ENCODE measurements at places on chromosomes 1 and 21. TPM values are rescaled to one million over a fixed set of nuclear protein-coding genes. Genes with fewer than 3 reads are reported as not detected.

- no peak for DNase-seq
These were observed 91.5 kb downstream of the TIAM1 start for GRCh38 chr21:31252611-31253010.

Gene IFNAR2
- total RNA-seq: 19.4 TPM

Gene RHD
- 0.34 TPM for total RNA-seq

DNA sequence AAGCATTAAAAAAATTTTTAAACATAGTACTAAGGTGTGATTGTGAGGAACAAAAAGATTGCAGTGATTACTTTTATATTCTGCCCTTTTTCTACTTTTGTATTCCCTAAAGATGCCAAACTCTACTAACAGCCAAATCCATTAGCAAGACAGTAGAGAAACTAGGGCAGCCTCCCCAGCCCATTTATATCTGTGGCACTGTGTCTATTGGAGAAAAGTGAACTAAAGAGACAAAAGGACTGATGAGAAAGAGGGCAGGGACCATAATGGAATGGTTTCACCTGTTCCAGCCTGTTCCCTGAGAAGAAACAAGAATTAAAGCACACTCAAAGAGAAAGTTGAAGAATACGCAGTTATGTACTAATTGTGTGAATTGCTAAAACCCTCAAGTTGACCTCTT is 56.6 kb downstream of the ATG4C start:
- DNase-seq: no peak

Gene LENEP
- total RNA-seq: not detected

GRCh38 chr1:150366416-150367296 is 2.7 kb downstream of the RPRD2 start:
- DNase-seq: peak; percentile 20

Gene PRELP
- total RNA-seq: not detected

- DNase-seq: no peak
These were observed 322.1 kb upstream of the VAMP3 start for GRCh38 chr1:7448986-7449385.

GRCh38 chr21:45405271-45405818 is 380 bp downstream of the COL18A1 start:
- DNase-seq: peak; percentile 71

Gene CHODL
- not detected for total RNA-seq

- peak; percentile 38 for DNase-seq
These were observed 26.3 kb upstream of the TINAGL1 start for GRCh38 chr1:31549809-31550620.

Gene DNAJC28
- 2.6 TPM for total RNA-seq

Gene CHAF1B
- 2.2 TPM for total RNA-seq

- no peak for DNase-seq
These were observed 22.1 kb upstream of the NPHP4 start for GRCh38 chr1:6014130-6014999.

Gene KANK4
- total RNA-seq: not detected

GRCh38 chr1:198125995-198126735 is 30.6 kb upstream of the NEK7 start:
- DNase-seq: peak; percentile 61

DNA sequence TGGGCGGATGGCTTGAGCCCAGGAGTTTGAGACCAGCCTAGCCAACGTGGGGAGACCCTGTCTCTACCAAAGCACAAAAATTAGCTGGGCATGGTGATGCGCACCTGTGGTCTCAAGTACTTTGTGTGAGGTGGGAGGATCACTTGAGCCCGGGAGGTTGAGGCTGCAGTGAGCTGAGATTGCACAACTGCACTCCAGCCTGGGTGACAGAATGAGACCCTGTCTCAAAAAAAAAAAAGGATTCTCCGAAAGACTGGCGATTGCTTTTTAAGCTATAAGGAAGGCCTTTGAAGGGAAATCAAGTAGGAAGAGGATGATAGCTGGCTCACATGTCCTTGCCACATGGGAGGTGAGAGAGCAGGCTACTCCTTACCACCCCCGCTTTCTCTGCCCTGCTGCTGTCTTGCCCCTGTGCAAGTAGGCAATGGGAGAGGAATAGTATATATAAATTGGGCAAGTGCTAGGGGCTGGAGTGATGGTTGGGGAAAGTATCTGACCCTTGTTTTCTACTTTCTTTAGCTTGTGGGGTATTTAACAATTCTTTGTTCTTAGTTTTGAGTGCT is 3.8 kb upstream of the LAMTOR5 start:
- DNase-seq: no peak

DNA sequence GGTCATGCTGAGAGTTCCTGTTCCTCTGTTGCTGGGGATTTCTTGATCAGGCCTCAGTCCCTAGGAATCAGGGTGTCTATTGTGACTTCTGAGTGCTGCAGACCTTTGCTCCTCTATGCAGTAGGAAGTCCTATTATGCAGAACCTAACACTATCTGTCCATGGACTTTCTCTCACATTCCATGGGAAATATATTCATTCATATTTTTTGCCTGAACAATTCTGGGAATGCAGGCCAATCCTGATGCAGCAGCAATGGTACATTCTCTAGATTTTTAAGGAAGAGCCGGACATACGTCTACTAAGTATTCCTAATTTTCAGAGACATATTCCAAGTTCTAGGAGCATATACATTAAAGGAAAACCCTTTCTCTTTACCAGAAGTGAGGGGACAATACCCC is 61.1 kb upstream of the C1orf87 start:
- no peak for DNase-seq

DNA sequence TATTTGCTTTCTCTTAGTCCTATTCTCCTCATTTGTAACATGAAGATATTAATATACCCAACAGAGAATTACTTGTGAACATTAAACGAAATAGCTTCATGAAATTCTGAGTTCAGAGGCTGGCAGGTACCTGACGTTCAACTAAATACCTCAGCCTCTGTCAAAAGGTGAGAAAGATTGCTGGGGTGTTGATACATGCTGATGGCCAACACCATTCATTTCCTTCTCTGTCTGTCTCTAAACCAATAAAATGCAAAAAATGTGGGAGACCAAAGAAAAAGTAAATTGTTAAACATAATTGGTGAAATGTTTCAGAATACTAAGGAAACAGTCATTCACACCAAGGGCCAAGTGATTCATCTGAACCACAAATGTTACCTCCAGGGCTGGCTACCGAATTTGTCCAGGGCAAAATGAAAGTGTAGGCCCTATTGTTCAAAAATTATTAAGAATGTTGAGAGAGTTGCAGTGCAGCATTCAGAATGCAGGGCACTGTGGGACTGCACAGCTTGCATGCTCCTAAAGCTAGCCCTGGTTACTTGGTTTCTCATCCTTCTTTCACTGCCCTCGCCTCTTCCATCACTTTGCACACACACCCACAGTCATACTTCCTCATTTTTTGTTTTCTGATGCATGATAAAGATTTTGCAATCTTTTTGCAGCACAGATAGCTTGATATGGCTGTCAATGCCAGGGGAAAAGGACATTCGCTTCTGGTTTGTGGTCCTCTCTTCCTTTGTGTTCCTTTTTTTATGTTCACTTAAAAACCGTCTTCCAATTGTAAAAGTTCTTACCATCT is 414.3 kb upstream of the NR5A2 start:
- DNase-seq: no peak

Gene SLC45A3
- total RNA-seq: 34.9 TPM

DNA sequence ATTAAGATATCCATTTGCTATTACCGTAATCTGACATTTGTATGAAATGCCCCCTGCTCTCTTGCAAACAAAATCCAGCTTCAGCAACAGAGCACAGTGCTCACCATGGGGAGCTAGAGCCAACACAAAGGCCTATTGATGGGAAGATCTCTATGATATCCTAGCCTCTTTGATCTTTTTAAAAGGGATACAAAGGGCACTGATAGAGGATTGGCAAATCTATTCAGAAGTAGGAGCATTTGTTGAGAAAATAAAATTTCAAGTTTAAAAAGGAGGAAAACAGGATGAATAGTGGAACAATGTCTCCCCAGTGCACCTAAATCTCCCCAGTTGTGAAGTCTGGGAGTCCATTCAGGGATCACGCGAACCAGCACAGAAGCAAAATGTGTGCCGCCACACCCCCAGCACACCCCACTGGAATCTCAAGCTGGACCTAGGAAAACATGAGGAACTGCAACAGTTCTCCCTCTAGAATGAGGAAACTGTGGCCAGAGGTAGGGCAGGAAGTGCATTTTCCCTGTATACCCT is 32.2 kb downstream of the MRAP start:
- DNase-seq: no peak

GRCh38 chr1:93842750-93843500 is 36.1 kb downstream of the DNTTIP2 start:
- no peak for DNase-seq

Gene RBM11
- not detected for total RNA-seq

Gene KCNC4
- total RNA-seq: 5.1 TPM

DNA sequence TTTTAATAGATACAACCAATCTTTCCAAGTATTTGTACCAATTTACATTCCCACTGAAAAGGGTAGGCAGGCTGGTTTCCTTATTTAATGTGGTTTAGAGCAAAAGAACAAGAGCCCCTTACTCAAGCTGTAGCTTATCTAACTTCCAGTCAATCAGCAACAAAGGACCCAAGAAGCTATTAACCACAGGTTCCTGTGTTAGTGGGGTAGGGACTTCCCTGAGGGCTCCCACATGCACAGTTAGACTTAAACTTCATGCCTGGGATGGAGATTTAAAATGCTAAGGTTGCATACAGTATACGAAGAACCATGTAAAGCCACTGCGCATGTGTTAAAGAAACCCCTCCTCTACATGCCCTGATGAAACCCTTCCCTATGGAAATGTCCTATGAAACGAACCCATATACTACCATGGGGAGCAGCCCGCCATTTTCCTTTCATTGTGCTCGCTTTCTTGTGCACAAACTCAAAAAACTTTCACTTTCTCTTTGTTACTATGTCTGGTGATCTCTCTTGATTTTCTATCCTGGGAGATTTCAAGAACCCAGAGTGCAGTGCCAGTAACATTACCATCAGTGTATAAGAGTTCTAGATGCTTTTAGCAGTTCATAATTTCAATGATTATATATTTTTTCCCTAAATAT is 23.3 kb upstream of the ST6GALNAC5 start:
- DNase-seq: no peak

Gene CTPS1
- total RNA-seq: 21.3 TPM

- DNase-seq: no peak
These were observed 114.2 kb upstream of the ATP1A1 start for GRCh38 chr1:116258668-116259419.

Gene KIAA1614
- 6.1 TPM for total RNA-seq

DNA sequence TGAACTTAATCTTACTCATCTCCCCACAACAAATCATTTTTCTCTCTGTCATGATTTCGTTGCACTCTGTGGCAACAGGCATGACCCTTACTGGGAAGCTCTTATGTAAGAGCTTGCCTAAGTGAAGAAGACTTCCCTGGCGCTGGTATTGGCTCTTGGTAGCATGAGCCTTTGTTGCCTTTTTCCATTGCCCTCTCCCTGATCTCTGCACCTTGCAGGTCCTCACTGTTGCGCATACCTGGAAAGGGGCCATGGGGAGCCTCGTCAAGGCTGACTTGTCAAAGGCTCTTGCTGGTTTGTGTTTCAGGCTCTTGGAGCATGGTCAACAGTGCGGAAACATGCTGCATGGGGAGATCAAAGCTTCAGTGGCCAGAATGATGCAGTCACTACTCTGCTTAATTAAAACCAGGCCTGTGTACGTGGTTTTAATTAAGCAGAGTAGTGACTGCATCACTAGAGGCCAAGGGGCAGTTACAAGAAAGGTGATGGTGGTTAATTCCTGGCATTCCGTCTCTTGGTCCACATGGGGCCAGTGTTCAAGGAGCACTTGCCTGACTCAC is 141.3 kb downstream of the SPATA46 start:
- no peak for DNase-seq

Gene PUM1
- 68.1 TPM for total RNA-seq

Gene SYT14
- total RNA-seq: 0.09 TPM

GRCh38 chr1:230012093-230012393 is 55.0 kb upstream of the GALNT2 start:
- no peak for DNase-seq

DNA sequence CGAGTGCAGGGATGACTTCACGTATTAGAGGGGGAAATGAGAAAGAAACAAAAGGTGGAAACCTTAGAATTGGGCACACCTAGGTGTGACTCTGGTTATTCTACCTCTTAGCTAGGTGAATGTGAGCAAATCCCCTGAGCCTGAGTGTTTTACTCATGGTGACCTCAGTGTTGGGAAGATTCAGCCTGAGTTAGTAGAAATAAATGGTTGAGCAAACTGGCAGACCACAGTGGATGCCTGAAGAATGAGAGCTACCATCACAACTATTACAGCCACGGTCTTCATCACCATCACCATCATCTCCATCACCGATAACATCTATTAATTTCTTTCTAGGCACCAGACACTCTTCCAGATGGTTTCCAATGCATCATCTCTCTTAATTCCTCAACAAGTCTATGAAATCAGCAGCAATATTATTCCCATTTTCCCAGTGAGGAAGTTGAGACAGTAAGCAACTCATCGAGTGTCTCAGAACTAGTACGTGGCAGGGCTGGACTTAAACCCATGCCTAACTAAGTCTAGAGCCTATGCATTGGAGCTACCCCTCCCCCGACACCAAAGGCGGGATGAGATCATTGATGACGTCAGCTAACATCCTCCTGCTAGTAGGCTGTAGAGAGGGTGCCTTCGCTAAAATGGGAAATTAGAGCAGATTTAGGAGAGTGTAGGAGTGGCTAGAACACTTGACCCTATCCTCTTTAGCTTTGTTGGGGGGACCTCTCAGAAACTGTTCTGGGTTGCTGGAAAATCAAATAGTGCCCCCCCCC is 7.9 kb upstream of the KAZN start:
- DNase-seq: no peak

GRCh38 chr1:111203681-111204200 is 3.3 kb upstream of the DENND2D start:
- DNase-seq: no peak

- DNase-seq: no peak
These were observed 480.2 kb downstream of the COL11A1 start for GRCh38 chr1:102628109-102628613.

Gene HMGCS2
- total RNA-seq: not detected

Gene TIE1
- 1,392 TPM for total RNA-seq

GRCh38 chr1:23422241-23422877 is 2.2 kb downstream of the TCEA3 start:
- DNase-seq: peak; percentile 58

DNA sequence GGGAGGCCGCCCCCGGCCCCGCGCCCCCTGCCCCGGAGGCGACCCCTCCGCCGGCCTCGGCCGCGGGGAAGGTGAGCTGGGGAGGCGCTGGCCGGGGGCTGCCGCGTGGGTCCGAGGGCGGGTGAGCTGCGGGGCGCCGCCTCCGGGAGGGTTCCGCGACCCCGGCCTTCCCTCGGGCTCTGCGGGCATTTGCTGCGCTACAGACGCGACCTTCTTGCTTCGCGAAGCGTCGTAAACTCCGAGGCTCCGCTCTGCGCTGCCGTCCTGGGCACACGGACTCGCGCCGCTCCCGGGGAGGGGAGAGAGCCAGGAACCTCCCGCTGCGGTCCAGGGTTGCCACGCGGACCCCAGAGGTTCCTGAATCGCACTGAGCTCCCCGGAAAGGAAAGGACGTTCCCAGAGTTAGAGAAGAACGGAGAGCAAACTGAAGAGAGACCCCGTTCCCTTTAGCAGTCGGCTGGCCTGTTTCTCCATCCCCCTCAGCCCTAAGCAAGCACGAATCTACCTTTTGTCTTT is 345 bp downstream of the SLX9 start:
- peak; percentile 44 for DNase-seq

- no peak for DNase-seq
These were observed 167.2 kb upstream of the IRF2BP2 start for GRCh38 chr1:234776876-234777855.
